Stimulated activated CD4-positive, alpha-beta T cell treated with anti-CD3 and anti-CD28 coated beads, Interleukin-1b, Interleukin-23, amount 100 ng/mL, for 48 hours (primary cell): ENCODE measurements at places on chromosomes 6 and 20.

DNA sequence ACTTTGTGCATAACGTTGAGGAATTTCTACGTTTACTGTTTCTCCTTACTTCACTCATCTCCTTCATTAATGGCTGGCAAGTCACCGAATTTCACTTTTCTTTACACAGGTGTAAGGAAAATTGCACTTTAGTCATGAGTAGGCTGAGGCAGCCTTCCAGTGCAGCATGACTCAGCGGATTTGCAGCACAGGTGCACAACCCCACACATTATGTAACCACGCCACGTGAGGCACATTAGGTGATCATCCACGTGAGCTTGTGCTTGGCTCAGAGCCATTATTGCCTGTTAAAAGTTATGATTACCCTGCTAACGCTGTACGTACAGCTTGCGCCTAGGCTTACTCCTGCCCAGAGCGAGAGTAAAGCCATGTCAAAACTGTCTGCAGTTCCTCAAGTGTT, 158.8 kb downstream of the NKAIN2 start:
- no peak for DNase-seq

DNA sequence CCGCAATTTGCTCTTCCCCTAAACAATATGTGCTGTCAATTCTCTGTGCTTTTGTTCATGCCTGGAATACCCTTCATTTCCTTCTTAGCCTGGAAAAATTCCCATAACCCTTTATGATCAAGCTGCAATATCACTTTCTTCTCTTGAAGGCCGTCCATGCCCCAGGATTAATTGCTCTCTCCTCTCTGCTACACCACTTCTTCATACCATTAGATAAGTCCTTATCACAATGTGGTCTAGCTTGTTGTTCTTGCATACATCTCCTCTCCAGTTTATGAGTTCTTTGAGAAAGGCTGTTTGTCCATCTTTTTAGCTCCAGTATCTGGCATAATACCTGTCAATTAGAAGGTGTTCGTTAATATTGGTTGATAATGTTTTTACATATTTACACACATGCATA, 111.2 kb upstream of the SAMD5 start:
- no peak for DNase-seq

GRCh38 chr6:41689171-41690008, 46.0 kb downstream of the TFEB start:
- no peak for DNase-seq

- DNase-seq: no peak
Measured at GRCh38 chr20:62656919-62657588, 14.8 kb downstream of the SLCO4A1 start.

DNA sequence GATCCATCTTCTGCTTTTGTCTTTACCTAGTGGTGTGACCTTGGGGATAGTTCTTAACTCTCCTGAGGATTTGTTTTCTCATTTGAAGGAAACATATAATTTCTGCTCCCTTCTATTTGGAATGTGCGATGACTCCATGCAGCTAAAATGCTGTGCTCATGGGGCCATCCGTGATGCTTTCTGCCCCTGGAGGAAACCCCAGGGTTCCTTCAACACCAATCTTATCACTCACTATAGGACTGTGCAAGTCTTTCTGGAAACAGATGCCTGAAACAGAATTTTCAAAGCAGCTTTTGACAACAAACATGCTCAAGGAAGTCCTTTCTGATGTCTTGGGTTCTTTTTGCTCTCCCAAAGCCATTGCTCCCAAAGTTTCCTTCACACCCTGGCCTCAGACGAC, 128.8 kb upstream of the GGTLC1 start:
- DNase-seq: no peak

DNA sequence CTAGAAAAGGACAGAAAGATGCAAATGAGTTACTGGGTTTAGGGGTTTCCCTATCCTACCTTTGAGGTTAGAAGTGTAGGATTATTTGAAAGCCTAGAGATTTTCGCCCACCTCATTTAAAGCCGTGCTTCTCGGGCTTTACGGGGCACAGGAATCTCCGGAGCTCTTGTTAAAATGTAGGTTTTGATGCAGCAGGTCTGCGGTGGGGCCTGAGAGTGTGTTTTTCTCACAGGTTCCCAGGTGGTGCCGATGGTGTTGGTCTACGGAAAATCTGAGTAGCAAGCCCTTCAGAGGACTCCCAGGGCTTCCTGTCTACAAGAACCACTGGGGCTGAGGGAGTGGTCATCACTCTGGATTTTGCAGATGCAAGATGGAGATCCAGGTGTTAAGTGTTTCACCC, 47.5 kb downstream of the TRAM2 start:
- peak; percentile 8 for DNase-seq

- peak; percentile 19 for DNase-seq
Measured at GRCh38 chr20:47502271-47503239, 868 bp downstream of the NCOA3 start.

DNA sequence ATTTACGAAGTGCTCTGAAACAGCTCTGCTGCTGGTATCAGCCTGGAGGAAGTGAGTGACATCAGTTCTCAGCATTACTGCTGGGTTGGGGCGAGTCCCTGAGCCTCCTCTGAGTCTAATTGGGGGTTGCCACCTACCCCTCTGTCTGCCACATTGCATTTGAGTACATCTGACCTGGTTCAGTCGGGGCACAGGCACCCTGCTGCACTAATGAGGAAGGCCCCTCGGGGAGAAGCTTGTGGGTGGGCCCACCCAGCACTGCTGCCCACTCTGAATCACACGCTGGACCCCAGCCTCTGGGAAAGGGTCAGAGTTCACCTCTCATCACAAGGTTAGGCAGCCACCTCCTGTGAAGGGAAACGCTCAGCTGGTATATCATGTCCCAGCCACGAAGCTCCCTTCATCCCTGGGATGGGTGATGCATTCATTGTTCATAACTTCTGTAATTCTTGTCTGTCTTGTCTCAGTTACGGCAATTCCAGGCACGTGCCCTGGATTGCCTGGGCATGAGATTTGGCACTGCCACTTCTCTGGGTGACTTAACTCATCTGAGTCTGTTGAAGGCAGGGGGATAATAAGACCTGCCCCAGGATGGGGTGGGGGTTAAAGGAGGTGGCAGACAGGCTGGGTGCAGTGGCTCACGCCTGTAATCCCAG, 13.3 kb downstream of the DNMT3B start:
- no peak for DNase-seq

GRCh38 chr20:50065325-50065615, 47.7 kb downstream of the UBE2V1 start:
- no peak for DNase-seq

DNA sequence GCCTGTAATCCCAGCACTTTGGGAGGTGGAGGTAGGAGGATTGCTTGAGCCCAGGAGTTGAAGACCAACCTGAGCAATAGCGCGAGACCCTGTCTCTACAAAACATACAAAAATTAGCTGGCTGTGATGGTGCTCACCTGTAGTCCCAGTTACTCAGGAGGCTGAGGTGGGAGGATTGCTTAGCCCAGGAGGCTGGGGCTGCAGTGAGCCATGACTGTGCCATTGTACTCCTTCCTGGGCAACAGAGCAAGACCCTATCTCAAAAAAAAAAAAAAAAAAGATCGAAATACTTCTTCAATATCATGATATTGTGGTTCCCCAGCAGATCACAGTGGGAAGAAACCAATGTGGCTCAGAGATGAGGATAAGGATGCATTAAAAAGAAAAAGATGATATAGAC, 47.6 kb downstream of the SOBP start:
- no peak for DNase-seq

DNA sequence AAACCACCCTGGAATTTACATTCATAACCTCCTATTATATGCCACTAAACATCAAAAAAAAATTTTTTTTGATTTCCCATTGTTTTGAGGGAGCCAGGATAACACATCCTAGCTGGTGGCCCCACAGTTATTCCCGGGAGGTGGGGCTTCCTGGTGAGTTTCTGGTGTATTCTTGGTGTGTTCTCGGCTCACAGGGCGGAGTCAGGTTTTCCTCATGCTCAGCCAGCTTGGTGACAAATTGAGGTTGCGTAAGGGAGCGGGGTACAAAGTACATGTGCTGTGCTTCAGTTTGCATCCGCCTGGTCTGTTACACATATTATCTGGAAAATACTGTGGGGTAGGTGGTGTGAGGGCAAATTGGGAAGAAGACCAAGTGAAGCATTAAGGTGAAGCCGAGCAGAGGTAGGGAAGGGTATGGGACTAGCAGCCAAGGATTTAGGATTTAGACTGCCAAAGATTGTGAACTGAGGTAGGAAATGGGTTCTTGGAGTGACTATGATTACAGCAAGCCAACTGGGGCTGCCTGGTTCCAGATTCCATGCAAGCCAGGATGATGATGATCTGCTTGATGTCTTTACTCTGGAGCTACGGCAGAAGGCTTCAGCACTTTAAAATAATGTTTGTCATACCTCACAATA, 46.2 kb upstream of the EEF1A1 start:
- no peak for DNase-seq

- no peak for DNase-seq
Measured at GRCh38 chr6:82363428-82364086, at the start of gene TPBG. Gene TPBG (plus strand): TSS chr6:82363817. CDS start chr6:82364962, 1,145 bp downstream.

DNA sequence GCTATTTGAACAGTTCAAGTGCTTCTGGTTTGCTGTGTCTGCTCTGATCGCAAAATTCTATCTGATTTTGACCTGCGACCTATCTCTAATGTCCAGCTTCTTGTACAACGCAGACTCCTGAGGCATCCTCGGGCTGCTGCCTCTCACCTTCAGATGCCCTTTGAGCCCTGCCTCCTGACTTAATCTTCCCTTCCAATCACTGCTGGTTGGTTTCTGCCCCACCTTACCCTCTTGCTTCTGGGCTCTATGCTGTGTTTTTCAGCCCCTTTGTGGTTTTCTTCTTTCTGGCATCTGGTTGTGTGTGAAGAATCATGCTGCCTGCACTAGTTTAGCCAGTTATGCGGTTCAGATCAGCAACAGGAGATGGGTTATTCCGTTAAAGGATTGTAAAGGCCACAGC, 131.2 kb upstream of the THEMIS start:
- no peak for DNase-seq

DNA sequence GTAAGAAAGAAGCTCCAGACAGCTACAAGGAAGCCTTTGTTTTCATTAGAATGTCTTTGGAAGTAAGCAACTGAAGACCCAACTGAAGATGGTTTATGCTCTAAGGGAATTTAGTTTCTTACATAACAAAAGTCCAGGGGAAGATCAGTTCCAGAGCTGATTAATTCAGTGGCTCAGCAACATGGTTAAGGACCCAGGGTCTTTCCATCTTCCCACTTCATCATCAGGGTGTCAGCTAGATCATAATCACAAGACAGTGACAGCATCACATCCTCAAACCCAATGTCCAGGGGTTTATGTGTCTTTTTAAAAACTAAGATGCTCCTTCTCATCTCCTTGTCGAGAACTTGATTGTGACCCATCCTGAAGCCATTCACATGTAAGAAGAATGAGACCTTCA, 119.7 kb upstream of the PRDM1 start:
- no peak for DNase-seq

- peak; percentile 47 for DNase-seq
Measured at GRCh38 chr6:136226027-136226673, 24.0 kb downstream of the MTFR2 start.

- no peak for DNase-seq
Measured at GRCh38 chr6:106617302-106617701, 12.0 kb downstream of the RTN4IP1 start.

GRCh38 chr6:38637756-38638155, 2.0 kb downstream of the BTBD9 start:
- DNase-seq: no peak

- DNase-seq: no peak
Measured at GRCh38 chr6:31130751-31131150, 8.1 kb downstream of the PSORS1C2 start.

GRCh38 chr6:727856-728255, 34.9 kb upstream of the EXOC2 start:
- DNase-seq: no peak

- DNase-seq: no peak
Measured at GRCh38 chr20:50891138-50891537, 40.1 kb downstream of the ADNP start.

GRCh38 chr6:75800708-75801505, 51.9 kb downstream of the MYO6 start:
- no peak for DNase-seq

GRCh38 chr20:47241345-47241781, 115.1 kb downstream of the ZMYND8 start:
- no peak for DNase-seq

DNA sequence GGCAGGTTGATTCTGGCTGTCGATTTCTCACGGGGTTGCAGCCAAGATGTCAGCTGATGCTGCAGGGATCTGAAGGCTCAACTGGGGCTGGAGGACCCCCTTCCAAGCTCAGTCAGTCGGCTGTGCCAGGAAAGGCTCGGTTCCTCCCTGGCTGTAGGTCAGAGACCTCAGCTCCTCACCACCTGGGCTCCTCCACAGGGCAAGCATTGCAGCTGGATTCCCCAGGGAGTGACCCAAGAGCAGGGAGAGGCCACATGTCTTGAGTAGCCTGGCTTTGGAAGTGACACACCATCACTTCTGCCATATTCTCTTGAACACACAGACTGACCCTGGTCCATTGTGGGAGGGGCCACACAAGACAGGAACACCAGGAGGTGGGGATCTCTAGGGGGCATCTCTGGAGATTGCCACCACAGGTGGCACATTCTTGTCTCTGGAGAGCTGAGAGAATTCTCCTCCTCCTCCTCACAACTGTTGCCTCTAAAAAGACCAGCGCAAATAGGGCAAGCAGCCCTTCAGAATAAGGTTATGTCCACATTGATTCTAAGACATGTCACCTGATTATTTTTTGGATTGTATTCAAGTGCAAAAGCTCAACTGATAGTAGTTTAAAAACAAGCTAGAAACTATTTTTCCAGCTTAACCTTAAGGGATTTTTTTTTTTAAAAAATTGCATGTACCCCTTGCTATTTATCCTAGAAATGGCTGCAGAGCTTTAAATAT, 270.5 kb downstream of the NRN1 start:
- no peak for DNase-seq

DNA sequence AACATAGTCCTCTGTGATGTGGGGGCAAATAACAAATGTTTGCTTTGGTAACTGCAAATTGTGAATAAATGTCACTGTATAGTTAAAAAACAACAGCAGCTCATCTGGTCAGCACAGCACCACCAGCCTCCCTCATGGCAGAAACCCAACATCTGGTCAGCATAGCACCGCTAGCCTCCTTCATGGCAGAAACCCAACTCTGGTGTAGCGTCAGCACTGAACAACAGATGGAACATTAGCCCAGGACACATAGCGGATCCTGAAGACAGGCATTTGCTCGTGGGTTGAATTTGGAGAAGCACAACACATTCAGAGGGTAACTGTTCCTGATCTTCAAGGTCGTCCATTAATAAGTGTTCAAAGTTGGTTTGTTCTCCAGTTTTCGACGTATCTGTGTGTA, 265.9 kb downstream of the DLL1 start:
- DNase-seq: no peak

GRCh38 chr20:49482621-49483017, at the start of gene KCNB1:
Gene KCNB1 (minus strand): TSS chr20:49482668. CDS start chr20:49482480, 188 bp downstream.
- peak; percentile 37 for DNase-seq

- no peak for DNase-seq
Measured at GRCh38 chr20:33789109-33789857, 21.9 kb upstream of the CHMP4B start.

GRCh38 chr6:31791324-31792089, 4.0 kb downstream of the VARS1 start:
- no peak for DNase-seq
